ENCODE measurements at places on chromosomes 16 and 17.
A peak's percentile ranks its signal among the peaks of the same experiment; 100 is the strongest.

DNA sequence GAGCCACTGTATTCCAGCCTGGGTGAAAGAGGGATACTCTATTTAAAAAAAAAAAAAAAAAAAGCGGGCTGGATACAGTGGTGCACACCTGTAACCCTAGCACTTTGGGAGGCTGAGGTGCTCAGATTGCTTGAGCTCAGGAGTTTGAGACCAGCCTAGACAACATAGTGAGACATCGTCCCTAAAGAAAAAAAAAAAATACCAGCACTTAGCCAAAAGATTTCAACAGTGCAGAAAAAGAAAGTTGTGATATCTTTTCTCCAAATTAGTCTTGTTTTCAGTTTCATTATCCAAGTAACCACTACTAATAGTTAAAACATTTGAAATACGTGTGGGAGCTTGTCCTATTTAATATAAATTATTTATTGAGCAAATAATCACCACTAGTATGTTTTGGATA lies 48.7 kb downstream of the TENT4B start:
- no peak for DNase-seq

GRCh38 chr16:79328402-79329165 lies 272.0 kb downstream of the MAF start:
- peak; percentile 9 for DNase-seq

DNA sequence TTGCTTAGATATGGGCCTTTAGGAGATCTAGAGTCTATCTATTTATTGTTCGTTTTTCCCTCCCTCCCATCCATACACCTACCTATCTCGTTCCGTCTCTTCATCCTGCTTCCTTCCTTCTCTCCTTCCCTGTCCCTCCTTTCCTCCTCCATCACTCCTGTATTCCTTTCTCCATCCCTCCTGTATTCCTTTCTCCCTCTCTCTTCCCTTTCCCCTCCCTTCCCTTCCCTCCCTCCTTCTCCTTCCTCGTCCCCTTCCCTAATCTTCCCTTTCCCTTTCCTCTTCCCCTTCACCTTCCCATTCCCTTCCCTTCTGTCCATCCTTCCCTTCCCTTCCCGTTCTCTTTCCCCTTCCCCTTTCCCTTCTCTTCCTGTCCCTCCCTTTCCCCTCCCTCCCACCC lies 10.6 kb downstream of the GP2 start:
- DNase-seq, result no peak

- no peak for DNase-seq
Observed at GRCh38 chr16:85612191-85612800, 826 bp upstream of the GSE1 start.

DNA sequence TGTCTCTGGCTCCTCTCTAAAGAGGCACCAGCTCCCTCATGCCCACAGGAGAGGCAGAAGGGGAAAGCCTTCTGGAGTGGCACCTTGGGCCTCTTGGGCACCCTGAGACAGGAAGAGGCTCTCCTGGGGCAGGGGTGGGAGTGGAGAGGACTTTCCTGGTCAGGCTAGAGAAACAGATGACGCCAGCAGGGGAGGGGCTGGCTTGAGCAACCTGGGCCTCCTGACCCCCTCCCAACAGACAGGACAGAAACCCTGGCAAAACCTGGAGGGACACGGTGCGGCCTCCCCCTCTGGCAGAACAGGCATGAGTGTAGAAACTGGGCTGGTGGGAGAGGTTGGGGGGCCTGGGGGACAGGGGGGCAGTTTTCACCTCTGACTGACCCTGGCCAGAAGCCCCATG lies 6.1 kb downstream of the SMIM5 start:
- no peak for DNase-seq

- DNase-seq, result no peak
Observed at GRCh38 chr16:65889533-65889966, 476.9 kb upstream of the CDH5 start.

DNA sequence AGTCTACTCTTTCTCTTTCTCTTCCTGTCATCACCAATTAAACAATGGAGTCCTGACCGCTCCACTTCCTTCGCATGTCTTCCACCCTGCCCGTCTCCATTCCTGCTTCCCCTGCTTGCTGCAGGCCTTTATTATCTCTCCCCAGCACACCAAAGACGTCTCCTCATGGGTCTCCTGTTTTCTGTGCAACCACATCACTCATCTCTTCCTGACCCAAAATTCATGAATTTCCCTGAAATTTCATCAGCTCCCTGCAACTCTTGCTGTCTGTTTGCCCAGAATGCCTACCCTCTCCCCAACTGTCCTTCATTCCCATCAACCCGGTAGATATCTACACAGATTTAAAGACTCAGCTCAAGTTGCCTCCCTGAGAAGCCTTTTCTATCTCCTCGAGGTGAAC lies 76.7 kb upstream of the ALOX12 start:
- no peak for DNase-seq

DNA sequence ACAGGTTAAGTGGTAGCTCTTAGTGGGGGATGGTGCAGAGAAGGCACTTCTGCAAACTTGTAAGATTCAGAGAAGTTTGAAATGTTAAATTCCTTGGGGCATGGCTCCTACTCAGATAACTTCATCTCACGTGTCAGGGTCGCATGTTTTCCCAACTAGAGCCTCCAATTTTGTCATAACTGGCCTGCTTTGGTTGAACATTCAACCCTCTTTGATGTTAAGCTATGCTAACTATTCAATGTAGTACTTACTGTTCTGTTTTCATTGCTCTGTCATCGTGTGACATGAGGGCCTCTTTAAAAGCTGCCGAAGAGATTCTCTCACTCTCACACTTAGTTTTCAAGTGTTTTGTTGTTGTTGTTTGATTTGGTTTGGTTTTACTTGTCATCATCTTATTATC lies 280.8 kb downstream of the CDH11 start:
- no peak for DNase-seq

- no peak for DNase-seq
Observed at GRCh38 chr17:16950488-16950887, 21.4 kb downstream of the TNFRSF13B start.
